Mesenteric fat pad (tissue), 1 donor: ENCODE measurements at places on chromosomes 4 and X. TPM values are rescaled to one million over a fixed set of nuclear protein-coding genes. Genes with fewer than 3 reads are reported as not detected.

DNA sequence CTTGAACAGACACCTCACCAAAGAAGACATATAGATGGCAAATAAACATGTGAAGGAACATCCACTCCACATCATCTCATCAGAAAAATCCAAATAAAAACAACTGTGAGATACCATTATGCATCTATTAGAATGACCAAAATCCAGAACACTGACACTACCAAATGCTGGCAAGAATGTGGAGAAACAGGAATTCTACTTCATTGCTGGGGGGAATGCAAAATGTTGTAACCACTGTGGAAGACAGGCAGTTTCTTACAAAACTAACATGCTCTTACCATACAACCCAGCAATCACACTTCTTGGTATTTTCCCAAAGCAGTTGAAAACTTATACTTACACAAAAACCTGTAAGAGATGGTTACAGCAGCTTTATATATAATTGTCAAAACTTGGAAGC is 38.2 kb upstream of the ANTXR2 start:
- no peak for DNase-seq

DNA sequence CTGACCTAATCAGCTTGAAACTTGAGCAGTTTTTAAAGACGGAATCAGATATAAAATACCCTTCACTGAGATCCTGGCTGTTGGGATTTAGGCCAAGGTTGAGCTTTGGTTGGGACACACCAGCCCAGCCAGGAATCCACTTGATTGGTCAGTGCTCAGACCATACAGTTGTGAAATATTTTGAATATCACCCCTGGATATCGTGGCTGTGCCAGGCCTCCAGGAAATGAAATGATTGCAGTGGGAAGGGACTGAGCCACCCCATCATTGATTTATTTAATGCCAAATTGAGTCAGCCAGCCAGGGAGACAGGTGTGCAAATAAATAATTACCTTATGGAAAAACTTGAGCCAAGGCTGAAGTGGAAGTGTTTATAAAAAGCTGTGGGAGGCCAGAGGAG is 128.4 kb upstream of the SCML1 start:
- DNase-seq: no peak

GRCh38 chr4:138034871-138035270 is 207.3 kb downstream of the SLC7A11 start:
- no peak for DNase-seq

The ZAR1 gene
- not detected for total RNA-seq
